Activated naive CD4-positive, alpha-beta T cell treated with anti-CD3 and anti-CD28 coated beads, Interleukin-2, amount 50 U/mL, for 16 hours (primary cell): ENCODE measurements at places on chromosomes 3 and 15.

GRCh38 chr3:8756671-8757070, 12.7 kb downstream of the OXTR start:
- no peak for DNase-seq

- DNase-seq, result peak; percentile 59
These were observed 36.1 kb downstream of the TTC23 start for GRCh38 chr15:99213187-99213811.

DNA sequence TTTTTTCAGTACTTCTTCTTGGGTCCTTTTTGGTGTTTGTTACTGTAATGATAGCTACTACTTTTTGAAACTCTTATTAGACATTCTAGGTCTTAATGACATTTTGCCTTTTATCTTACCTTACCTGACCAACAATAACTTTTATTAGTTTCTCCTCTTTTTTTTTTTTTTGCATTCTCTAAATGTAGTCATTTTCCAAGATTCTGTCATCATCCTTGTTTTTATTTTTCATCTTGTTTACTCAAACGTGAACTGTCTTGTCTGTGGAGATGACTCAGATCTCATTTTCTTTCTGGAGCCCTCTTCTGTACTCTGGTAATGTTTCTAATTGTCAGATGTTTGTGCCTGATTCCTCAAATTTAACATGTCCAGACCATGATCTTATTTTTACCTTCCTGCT, 2.9 kb downstream of the ABHD5 start:
- DNase-seq, result no peak

DNA sequence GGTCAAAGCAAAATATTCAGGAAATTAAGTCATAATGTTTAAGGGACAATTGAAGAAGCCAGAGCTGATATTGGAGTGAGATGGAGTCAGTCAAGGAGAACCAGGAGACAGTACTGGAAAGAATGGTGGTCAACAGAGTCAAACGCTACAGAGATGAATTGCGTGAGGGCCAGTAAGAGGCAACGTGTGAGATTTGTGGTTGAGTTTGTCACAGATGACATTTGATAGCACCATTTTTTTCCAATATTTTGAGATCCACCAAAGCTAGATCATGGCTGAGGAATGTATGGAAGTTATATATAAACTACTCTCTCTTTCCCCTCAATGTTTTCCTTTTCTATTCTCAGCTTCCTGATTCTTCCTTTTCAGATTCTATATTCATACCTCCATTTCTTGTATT, 375.1 kb upstream of the ROBO2 start:
- DNase-seq, result no peak

DNA sequence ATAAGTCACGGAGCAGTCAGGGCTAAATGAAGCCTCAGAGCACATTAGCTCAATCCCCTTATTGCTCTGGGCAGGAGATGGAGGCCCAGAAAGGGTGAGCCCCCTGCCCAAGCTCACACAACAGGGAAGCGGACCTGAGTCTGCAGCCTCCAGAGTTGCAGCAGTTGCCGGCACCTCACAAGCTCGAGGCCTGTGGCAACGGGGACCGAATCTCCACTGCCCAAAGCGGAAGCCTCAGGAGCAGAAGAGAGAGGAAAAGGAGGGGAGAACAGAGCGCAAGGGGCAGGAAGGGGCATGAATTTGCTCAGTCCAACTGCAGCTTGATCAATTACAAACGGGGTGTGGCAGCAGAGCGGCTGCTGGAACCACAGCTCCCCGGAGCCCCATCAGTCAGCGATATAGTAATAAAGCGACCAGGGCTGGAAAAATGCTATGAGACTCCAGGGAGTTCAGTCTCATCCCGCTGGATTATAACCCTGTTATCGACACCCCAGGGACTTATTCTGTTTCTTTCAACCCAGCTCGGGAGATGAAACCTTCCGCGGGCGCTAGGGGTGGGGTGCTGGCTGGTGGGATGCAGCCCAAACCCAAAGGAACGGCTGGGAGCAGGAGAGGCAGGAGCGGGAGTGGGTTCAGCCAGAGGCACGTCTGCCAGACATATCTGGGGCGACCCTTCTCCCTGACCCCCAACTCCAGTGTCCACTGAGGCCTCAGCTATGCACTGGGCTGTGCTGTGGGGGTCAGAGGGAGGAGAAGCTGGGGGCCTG, 219.7 kb upstream of the LINGO1 start:
- DNase-seq, result no peak
